AG04450 (cell line): ENCODE measurements at places on chromosomes 1 and 21.

DNA sequence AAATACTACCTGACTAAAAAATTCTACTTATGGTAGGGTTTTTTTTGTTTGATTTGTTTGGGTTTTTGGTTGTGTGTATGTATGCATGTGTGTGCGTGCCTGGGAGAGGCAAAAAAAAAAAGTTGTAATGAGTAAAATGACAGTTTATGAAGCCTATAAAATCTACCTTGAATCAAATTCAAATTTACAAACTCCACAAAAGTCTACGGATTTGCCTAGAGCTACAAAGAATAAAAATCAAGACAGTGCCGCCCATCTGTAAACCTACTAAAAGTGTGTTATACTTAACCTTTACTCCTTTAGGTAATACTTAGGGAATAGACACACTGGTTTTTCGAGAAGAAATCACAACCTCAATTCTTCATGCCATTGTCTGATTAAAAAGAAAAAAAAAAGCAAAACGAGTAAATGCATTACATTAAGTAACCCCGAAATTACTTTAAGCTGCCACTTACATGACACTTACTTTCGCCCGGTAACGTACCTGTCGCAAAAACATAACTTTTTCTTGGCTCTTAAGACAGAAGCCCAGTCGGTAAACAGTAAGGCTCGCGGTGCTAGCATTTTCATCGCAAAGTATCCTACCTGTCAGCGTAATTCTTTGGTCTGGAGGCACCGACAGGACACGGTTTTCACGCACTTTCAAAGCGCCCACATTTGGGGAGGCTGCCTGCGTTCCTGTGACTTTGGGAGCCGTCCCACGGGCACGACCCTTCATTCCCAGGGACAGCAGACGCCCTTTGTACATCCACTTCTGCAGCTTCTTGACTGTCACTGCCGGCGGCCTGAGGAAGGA is 951 bp downstream of the SYDE2 start:
- no peak for DNase-seq

GRCh38 chr1:94095744-94096469 is 25.0 kb downstream of the ABCA4 start:
- no peak for DNase-seq

DNA sequence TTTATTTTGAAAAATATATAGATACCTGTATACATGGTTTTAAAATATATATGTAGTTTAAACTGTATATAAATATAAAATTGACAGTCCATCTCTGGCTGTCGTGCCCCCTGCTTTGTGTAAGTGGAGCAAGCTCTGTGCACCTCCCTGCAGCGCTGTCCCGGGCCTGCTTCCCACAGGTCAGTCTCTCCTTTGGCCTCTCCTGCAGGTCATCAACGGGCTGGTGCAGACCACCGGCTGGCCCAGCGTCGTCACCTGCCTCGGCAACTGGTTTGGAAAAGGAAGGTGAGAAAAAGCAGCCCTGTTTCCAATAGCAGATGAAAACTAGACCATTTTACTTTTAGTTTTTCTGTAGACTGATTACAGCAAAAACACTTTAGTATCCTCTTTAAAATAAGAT is 28.5 kb downstream of the SLC37A1 start:
- no peak for DNase-seq

DNA sequence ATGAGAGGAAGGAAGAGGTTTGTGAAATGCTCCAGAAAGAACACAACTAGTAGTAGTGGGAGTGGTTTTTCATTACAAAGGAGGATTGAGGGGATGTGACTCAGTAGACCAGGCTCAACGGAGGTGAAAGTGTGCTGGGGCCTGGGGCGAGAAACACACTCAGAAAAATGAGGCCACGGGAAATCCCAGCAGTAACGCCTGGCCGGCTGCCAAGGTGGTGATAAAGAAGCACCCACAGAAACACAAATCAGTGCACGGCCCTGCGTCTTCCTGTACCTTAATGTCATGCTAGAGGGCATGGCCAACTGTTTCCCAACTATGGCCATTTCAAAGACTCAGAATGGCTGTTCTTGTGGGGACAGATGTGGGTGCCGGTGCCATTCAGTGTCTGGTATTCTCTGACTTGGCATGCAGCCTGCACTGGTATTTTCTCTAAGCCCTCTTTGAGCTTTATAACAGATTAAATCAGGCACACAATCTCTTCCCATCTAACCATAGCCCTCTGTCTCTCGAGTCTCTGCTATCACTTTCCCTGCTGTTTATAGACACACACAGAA is 38.2 kb downstream of the URB2 start:
- no peak for DNase-seq

DNA sequence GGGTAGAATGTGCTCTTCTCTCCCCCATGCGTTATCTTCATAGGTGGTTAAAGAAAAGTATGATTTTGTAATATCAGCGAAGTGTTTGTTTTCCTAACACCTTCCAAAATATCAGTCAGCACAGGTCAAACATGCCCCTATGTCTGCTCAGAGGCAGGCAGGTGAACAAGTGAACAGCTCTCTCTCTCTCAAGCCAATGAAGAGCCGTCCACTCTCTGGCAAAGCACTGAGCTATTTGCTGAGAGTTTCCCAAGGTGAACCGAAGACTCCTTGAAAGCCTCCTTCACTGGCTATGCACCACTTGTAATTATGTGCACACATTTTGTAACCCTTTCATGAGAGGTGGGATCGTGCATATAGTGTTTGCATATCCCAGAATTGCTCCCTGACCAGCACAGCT is 47.7 kb downstream of the ST6GALNAC3 start:
- DNase-seq: no peak

DNA sequence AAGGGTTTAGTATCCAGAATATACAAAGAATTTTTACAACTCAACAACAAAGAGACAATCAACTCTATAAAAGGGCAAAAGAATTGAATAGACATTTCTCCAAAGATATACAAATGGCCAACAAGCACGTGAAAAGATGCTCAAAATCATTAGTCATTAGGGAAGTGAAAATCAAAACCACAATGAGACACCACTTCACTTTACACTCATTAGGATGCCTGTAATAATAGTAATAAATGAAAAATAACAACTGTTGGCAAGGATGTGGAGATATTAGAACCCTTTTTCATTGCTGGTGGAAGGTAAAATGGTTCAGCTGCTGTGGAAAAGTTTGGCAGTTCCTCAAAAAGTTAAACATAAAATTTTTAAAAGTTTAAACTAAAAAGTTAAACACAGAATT is 7.0 kb upstream of the ABCD3 start:
- no peak for DNase-seq

DNA sequence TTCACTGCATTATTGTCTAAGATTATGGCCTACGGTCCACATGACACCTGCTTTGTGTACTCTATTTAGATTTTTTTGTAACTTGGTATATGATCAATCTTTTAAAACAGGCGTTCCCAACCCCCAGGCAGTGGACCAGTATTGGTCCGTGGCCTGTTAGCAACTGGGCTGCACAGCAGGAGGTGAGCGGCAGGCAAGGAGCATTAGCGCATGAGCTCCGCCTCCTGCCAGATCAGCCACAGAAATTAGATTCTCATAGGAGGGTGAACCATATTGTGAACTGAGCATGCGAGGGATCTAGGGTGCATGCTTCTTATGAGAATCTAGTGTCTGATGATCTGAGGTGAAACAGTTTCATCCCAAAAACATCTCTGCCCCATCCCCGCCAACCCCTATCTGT is 228.4 kb upstream of the NR5A2 start:
- no peak for DNase-seq

GRCh38 chr1:179476484-179476883 is 99.3 kb downstream of the NPHS2 start:
- no peak for DNase-seq

- DNase-seq: no peak
Observed at GRCh38 chr1:46487818-46488218, 1.8 kb upstream of the DMBX1 start.

DNA sequence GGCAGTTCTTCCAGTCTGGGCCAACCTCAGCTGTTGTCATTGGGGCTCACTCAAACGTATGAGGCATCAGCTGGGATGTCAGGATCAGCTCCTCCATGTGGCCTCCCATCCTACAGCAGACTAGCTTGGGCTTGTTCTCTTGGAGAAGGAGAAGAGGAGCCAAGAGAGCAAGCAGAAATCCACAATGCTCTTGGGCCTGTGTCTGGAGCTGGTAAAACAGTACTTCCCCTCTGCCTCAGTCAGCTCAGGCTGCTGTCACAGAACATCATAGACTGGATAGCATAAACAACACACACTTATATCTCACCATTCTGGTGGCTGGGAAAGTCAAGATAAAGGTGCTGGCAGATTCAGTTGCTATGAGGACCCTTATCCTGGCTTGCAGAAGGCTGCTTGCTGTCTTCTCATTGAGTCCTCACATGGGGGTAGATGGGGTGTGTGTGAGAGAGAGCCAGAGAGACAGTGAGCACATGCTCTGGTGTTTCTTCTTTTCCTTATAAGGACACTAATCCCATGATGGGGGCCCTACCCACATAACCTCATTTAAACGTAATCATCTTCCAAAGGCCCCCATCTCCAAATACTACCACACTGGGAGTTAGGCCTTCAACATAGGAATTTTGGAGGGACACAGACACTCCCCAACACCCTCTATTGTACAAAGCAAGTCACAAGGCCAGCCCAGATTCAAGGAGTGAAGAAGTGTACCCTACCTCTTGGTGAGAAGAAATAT is 16.3 kb upstream of the DNAJC6 start:
- no peak for DNase-seq

DNA sequence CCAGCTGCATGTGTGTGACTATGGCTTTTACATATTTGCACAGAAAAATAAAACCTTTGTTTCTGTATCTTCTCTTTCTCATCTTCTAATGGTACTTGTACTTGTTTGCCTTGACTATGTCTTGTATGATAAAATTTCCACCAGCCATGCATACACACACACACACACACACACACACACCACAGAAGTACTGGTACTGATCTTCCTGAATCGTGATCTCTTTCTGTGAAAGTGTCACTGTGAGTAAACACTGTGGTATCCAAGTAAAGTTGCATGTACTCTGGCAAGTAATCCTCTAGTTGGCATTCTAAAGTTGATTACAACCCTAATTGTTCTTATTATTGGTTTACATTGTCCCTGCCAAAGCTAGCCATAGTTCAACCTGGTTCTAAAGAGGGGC is 176.7 kb downstream of the CRB1 start:
- DNase-seq: no peak
